AG04450 (cell line): ENCODE measurements at places on chromosomes 7 and 10. TPM values are rescaled to one million over a fixed set of nuclear protein-coding genes. Genes with fewer than 3 reads are reported as not detected.

The KIF11 gene
- 5.2 and 7.6 TPM in 2 replicates for polyA plus RNA-seq

The MIOS gene
- polyA plus RNA-seq: 19.0 and 26.6 TPM in 2 replicates

- DNase-seq: no peak
Observed at GRCh38 chr10:133219782-133220181, 10.2 kb upstream of the UTF1 start.

DNA sequence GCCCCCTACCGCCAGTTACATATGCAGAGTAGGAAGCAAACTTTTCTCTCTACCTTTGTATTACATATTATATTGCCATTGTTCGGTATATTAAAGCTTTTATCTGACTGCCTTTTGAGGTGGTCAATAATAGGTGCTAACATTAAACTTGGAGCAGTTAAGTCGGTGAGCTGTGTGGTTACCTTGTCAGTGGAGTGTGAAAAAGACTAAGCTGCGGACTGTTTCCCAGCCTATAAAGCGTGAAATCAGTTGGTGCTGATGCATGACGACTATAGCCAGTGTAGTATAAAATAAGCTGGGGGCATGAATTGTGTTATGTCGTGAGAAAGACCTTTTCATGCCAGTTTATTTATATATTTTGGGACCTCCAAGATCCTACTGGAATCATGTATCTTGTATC lies 33.7 kb downstream of the R3HCC1L start:
- no peak for DNase-seq

GRCh38 chr10:49074836-49075682 lies 40.3 kb downstream of the VSTM4 start:
- DNase-seq: no peak

The PLEKHS1 gene
- not detected in 2 replicates for polyA plus RNA-seq

DNA sequence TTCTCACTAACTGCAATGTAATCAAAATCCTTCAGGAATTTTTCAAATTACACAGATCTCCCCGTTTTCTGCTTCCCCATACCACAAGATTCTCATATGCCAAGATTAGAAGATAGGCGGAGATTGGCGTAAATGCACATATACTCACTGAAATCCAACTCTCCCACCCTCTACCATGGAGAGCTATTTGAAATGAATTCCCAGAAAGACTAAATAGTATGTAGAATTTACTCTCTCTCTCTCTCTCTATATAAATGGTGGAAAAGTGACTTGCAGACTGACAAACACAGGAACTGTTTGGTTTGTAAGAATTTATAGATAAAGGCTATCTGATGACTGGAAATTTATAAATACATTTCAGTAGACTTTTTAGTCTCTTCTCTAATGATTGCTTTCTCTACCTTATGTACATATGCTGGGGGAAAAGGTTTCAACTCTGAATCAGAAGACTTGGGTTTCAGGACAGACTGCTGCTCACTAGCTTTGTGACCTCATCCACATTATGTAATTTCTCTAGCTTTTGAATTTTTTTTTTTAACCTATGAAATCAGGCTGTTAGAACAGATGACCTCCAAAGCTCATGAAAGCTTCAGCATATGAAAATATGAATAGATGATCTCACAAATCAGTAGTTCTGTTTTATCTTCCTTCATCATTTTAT lies 67.8 kb upstream of the CSTF2T start:
- no peak for DNase-seq

- DNase-seq: no peak
Observed at GRCh38 chr7:68823996-68824780, 774.1 kb upstream of the AUTS2 start.

The SOSTDC1 gene
- 0.11 and 0.14 TPM in 2 replicates for polyA plus RNA-seq

GRCh38 chr10:75211007-75211691 lies 553 bp downstream of the VDAC2 start:
- no peak for DNase-seq

DNA sequence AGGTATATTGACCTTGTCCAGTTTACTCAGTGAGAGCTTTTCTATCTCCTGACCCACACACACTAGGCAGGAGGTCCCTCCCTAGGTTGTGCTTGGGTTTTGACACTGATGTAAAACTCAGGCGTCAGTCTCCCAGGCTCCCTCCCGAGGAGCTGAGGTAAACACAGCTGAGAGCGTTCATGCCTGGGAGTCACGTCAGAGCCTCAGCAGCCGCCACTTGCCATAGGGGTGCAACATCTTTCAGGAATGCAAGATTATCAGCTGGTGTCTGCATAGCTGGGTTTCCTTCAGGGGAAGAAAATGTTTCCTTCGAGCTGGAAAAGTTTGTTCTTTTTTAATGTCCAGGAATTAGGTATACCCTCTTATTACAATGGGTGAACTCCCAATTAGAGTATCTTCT lies 70.6 kb downstream of the FGFR2 start:
- no peak for DNase-seq

DNA sequence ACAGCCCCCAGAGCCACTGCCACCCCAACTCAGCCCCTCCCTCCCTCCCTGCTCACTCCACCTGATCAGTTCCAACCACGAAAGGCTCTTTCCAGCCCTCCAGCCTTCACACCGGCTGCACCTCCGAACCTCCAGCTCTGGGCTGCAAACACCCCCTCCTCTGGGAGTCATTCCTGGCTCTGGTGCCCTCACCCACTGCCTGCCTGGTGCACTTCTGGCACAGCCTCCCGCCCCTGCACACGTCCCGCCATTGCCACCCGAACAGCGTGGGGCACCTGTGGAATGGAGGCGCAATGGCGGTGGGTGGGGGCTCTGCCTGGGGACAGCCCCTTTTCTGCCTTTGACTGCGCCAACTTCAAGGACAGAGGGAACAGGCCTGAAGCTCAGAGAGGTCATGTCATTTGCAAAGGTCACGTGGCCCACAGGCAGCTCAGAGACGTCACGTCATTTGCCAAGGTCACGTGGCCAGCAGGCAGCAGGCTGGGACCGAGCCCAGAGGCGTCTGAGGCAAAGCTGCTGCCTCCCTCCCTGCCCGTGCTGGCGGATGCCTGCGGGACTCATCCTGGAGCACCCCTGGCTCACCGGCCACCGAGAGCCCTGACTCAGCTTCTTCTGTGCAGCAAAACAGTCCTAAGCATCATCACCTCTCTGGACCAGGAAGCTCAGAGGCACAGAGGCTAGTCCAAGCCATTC lies 76.0 kb upstream of the DNAAF5 start:
- DNase-seq: no peak

The OPN1SW gene
- polyA plus RNA-seq: not detected in 2 replicates

DNA sequence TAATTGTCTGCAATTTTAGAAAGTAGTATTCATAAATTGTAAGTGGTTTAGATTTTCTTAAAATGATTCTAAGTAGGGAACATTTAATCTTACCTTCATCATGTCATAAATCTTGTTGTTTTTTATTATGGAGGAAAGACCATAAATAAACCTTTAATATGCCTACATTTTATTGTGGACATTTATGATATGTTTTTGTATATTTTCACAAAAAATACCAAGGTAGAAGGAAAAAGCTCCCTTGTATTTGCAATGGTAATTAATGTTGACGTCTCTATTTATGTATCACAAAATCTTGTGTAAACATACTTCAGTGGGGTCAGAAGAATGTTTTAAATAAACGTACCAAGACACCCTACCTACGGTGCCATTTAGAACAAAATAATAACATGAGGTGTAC lies 155.7 kb upstream of the FAM171A1 start:
- no peak for DNase-seq

- DNase-seq: no peak
Observed at GRCh38 chr10:89679986-89680385, 21.4 kb upstream of the KIF20B start.

DNA sequence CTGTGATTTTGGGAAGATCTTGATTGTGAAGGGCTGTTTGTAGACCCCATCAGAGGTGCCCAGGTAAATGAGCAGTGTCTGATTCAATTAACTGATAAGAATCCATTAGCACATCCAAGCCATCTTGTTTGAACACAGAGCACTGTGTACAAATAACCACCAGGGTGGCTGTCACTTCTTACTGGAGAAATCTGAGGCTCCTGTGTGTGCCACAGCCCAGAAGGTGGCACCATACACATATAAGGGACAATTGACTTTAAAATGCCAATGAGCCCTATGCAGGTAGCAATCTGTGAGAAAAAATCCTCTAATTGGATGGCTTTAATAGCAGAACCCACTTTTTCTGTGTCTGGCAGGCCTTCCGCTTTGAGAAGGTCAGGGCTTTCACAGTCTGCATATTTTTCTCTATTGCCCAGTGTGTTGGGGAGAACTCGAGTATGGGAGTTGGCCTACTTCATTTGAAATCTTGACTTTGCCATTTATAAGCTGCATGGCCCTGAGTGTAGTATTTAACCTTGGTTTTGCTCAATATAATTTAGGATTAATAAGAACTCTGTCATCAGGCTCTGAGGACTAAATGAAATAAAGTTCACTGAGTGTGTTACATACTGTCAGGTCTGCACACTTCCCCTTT lies 517.4 kb downstream of the CCSER2 start:
- DNase-seq: no peak

The HTR5A gene
- polyA plus RNA-seq: not detected in 2 replicates

- no peak for DNase-seq
Observed at GRCh38 chr10:60031183-60031582, 124.8 kb upstream of the CCDC6 start.

- no peak for DNase-seq
Observed at GRCh38 chr7:137213744-137214143, 129.8 kb downstream of the PTN start.

GRCh38 chr7:584122-584465 lies 64.4 kb upstream of the PDGFA start:
- DNase-seq: no peak

DNA sequence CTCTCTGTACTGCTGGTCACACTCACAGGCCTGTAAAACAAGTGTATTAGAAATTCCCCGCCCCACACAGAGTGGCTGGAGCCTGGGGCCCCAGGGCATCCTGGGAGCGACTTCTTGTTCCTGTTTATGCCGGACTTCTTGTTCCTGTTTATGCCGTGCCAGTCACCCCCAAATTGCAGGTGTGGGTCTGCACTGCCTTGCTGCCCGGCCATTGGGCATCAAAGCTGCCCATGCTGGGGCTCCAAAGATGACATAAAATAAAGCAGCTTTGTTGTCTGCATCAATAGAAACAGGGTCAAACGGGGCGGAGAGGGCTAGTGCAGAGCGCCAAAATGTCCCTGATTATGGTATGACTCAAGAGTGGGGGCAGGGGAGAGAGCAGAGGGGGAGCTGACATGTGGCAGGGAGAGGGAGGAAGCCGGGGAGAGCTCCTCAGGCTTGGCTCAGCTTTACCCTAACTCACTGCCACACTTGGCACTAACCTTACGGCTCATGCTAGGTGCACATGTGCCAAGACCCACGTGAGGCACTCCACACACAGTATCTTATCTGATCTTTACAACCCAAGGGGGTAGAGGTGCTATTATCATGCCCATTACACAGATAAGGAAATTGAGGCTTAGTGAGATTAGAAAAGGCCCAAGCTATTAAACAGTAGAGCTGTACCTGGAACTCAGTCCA lies 98.4 kb downstream of the PIP4K2A start:
- DNase-seq: no peak

DNA sequence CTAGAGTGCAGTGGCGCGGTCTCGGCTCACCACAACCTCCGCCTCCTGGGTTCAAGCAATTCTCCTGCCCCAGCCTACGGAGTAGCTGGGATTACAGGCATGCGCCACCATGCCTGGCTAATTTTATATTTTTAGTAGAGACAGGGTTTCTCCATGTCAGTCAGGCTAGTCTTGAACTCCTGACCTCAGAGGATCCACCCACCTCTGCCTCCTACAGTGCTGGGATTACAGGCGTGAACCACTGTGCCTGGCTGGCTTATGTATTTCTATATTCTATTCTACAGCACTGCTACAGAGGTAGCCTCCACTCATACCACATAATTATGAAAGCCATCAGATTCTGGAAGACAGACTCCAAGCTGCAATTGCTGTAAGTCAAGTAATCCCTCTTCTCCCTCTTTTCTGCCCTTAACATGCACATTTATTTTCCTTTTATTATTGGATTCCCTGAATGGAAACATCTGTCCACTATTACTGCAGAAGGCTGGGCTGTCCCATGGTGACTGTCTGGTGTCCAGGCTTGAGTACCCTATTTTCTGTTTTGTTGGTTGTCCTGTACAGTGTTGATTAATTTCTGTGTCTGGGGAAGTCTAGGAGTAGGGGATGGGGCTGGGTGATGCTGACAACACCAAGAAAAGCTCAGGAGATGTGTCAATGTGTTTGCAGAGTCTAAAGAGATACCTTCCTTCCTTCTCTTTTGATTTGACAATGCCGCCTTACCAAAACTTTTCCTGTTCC lies 5.8 kb upstream of the ZNF487 start:
- DNase-seq: no peak

DNA sequence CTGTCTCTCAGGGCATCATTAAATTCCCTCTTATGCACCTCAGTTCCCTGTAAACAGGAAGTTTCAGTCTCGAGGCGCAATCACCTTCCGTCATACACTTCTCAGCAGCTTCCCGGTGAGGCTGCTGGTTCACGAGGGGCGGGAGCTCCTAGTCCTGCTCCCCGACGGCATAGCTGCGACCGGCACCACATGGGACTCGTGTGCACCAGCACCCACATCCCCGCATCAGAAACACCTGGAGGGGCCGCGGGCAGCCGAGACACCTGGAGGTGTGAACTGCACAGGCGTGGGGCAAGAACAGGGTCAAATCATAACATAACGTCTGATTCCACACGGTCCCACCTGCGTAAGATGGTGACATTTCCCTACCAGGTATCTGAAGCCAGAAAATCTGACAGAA lies 52.7 kb downstream of the DIP2C start:
- no peak for DNase-seq

- DNase-seq: no peak
Observed at GRCh38 chr10:86225103-86225782, 141.4 kb downstream of the GRID1 start.

The RASA4 gene
- polyA plus RNA-seq: 7.0 and 14.9 TPM in 2 replicates

GRCh38 chr7:100683659-100684533 lies 10.2 kb downstream of the GIGYF1 start:
- DNase-seq: no peak

DNA sequence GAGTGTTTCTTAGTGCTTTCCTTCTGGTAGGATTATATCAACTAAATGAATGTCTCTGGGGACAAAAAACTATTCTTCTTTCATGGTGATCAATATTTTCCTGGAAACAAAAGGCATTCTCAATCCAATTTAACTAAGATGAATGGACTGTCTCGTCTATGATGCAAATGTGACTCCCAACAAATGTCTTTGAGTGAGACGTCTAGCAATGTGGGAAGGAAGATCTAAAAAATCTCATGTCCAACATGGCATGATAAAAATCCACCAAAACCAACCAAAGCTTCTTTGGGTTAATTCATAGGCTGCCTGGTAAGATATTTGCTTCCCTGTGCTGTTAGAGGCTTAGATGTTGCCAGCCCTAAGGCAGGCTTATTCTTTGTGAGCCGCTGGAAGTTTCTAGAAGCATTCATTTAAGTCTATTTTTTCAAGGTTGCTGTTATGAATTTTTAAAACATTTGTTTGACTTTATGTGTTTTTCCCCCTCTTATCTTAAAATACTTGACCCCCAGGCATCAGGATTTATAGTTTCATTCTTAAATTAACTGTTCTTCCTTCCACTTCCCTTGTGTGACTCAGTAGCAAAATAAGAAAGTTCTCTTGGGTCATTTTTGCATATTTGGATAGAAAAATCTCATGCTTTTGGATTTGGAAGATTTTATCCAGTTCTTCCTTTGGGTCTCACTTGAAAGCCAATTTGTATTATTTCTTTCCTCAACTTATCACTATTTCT lies 156.3 kb downstream of the NRP1 start:
- no peak for DNase-seq
